G401 (cell line): ENCODE measurements at places on chromosomes 7 and 10. TPM values are rescaled to one million over a fixed set of nuclear protein-coding genes. Genes with fewer than 3 reads are reported as not detected.

CHCHD1 gene
- 65.5 and 76.8 TPM in 2 replicates for total RNA-seq

GRCh38 chr7:16695621-16696237 lies 49.7 kb downstream of the BZW2 start:
- peak; percentile 38 for DNase-seq

SFTPA1 gene
- total RNA-seq, result not detected in 2 replicates

TMEM225B gene
- 0.12 TPM in 1 of 2 replicates, not detected in the other for total RNA-seq

TRIM50 gene
- not detected in 2 replicates for total RNA-seq

DNA sequence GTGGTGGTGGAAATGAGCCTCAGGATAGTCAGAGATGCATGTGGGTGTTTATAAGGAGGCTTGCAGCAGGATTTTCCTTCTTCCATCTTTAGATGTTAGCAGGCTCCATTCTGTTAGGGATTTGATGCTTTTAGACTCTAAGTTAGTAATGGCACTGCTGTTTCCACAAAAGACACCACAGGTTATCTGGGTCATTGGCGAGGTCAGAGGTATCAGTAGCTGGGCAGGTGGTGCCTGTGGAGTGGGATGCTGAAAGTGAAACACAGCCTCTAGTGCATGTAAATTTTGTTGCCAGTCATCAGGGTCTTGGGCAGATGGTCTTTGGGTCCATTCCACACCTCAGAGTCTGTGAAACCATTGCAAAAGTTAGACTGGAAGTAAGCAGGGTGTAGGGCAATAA lies 833 bp upstream of the PAX4 start:
- DNase-seq, result no peak

ARHGEF35 gene
- not detected in 2 replicates for total RNA-seq

- DNase-seq, result no peak
These were observed 201.0 kb upstream of the PRPS1L1 start for GRCh38 chr7:18228686-18229085.

- no peak for DNase-seq
These were observed 117.3 kb downstream of the SEMA3A start for GRCh38 chr7:84077336-84077735.

DNA sequence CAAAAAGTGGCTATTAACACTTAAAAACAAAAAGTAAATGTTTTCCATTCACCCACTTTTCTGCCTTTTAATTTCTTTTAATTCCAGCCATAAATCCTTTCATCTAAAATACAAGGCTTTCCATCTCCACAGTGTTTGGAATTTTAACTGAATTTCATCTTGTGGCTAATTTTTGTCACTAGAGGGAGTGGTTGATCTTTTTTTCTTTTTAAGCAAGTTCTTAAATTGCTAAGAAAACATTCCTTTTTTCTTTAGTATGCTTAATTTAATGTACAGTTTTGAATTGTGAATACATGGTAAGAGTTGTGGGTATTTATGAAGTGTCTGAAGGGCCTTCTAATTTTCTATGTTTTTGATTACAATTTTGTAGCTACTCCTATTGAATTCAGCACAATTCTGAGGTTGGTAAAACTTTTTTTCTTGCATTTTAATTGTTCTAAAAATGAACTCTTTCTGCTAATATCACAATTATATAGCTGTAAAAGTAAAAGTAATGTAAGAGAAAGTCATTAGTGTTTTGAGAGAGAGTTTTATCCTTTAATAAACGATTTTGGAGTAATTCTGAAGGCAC lies 54.9 kb upstream of the ANK3 start:
- DNase-seq, result peak; percentile 68

HOXA1 gene
- 11.8 and 15.5 TPM in 2 replicates for total RNA-seq

DNA sequence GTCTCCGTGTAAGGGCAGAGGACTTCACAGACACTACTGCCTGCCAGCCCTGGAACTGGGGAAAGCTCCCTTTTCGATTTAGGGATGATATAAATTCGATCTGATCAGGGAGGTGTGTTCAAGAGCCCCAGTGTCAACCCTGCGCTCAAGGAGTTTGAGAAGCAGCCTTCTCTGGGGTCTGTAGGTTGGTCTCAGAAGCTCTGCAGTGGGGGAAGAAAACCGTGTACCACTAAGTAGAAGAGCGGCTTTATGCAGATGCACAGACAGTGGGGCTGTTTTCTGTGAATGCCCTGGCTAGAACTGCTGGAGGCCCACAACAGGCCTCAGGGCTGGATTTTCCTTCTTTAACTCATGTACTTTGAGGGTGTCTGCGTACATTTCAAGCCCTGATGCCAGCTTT lies 6.3 kb upstream of the TBX20 start:
- DNase-seq, result no peak
